Chondrocyte (in vitro differentiated cells): ENCODE measurements at places on chromosomes 12 and 14. TPM values are rescaled to one million over a fixed set of nuclear protein-coding genes. Genes with fewer than 3 reads are reported as not detected.

- H3K4me3 ChIP-seq, result no peak overlapping the region
- no peak for DNase-seq
- peaks cover 8% of the 10 kb centered on the region for H3K4me1 ChIP-seq
- H3K27ac ChIP-seq, result no peak overlapping the region
Measured at GRCh38 chr14:29587761-29588470, 339.7 kb downstream of the PRKD1 start.

- H3K27ac ChIP-seq, result no peak overlapping the region
- DNase-seq, result no peak
- H3K36me3 ChIP-seq, result peaks cover 6% of the 10 kb centered on the region
Measured at GRCh38 chr14:56809270-56810146, 771 bp downstream of the OTX2 start.

GRCh38 chr12:5715021-5715420, 230.0 kb downstream of the ANO2 start:
- DNase-seq, result no peak
- no peak overlapping the region for H3K4me3 ChIP-seq
- H3K27me3 ChIP-seq, result no peaks in the 10 kb centered on the region

DNA sequence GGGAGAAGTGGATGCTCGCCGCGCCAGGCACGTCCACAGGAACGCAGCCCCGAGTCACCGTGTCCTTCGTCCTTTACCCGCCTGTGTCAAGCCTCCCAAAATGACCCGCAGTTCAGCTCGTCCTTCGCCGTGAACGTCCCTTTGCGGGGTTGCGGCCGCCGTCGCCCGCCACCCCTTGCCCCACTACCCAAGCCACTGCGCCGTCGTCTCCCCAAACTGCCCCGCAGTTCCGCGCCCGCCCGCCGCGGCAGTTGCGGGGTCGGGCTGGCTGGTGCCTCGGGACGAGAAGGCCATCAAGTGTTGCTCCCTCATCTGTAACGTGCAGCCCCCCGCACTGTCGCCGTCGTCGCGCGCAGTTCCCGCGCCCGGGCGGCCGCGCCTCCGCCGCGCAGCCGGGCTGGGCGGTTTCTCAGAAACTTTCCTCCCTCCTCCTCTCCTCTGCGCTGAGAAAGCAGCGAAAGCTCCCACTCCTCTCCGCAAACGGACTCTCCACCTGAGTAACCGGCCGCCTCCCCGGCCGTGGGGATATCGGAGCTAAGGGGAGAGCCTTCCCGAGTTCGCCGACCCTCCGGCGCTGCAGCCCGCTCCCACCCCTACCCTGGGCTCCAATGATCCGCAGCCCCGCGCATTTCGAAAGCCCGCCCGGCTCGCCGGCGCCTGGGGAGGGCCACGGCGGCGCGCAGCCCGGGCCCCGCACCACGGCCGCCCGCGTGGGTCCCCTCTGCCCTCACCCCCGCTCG, 6.7 kb downstream of the CDKN1B start:
- H3K27ac ChIP-seq, result peak overlapping the region; percentile 94
- H3K27me3 ChIP-seq, result no peaks in the 10 kb centered on the region
- H3K36me3 ChIP-seq, result peaks cover 14% of the 10 kb centered on the region
- peaks cover 58% of the 10 kb centered on the region for H3K4me1 ChIP-seq
- no peak for DNase-seq

SPRYD4 gene
- 1.5 to 2.7 TPM (median 1.6 TPM) in 3 replicates for total RNA-seq

FITM1 gene
- total RNA-seq, result 0.27 TPM in 1 of 3 replicates, not detected in the others
